ENCODE measurements at places on chromosomes 12 and 14. TPM values are rescaled to one million over a fixed set of nuclear protein-coding genes. Genes with fewer than 3 reads are reported as not detected.

MAP1LC3B2 gene
- total RNA-seq, result not detected

AICDA gene
- total RNA-seq, result 11.5 TPM

SMIM41 gene
- not detected for total RNA-seq

GLIPR1L1 gene
- total RNA-seq, result not detected

OR6C74 gene
- total RNA-seq, result not detected

OR4K13 gene
- total RNA-seq, result not detected

CCNK gene
- total RNA-seq, result 74.6 TPM

STX2 gene
- 11.0 TPM for total RNA-seq

POTEM gene
- not detected for total RNA-seq

KRT80 gene
- total RNA-seq, result 0.05 TPM

PLBD1 gene
- 0.35 TPM for total RNA-seq

ANAPC7 gene
- total RNA-seq, result 57.2 TPM

ADGRD1 gene
- total RNA-seq, result 1.3 TPM

GPR162 gene
- total RNA-seq, result not detected

GCH1 gene
- 39.1 TPM for total RNA-seq

Measured in GM12878 (cell line).